Fibroblast of skin of left biceps (primary cell): ENCODE measurements at places on chromosomes 13 and 19.
A peak's percentile ranks its signal among the peaks of the same experiment; 100 is the strongest.

DNA sequence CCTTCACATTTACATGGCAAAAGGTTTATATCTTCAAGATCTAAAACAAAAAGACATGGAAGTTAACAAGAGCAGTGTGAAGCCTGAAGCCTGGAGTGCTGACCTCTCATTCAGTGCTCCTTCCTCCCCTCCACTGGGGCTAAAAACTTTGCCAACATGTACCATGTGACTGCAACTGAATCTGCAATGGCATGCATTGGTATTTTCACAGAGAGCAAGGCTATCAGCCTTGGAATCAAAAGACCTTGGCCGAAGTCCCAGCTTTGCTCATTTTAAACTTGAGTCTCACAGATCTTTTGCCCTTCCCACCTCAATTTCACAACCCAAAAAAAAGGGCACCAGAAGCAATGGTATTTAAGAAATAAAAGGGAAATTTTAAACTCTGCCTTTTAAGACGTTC is 325.1 kb downstream of the DCT start:
- peak; percentile 24 for DNase-seq

GRCh38 chr19:4051175-4052101 is 15.3 kb downstream of the ZBTB7A start:
- no peak for DNase-seq

DNA sequence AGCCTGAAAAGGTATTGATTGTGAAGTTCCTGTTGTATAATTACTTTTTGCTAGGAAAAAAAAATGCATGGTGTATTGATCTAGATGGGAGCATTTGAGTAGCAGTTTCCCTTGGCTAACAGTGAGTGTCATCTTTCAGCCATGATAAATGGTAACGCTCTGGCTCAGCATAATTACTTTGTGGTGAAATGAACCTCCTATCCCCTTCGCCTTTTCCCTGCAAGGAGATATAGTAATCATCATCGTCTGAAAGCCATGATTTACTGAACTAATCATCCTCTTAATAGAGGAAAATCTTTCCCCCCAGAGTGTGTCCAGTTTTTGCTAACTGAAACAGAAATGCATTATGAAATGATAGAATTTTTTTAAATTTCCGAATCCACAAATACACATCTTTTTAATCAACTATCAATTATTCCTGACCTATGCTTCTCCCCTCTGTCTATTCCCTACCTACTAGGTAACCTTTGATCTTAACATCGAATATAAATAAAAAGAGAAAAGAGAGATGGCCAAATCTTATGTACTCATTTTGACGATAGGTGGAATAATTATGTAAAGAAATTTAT is 88.7 kb downstream of the MAB21L1 start:
- no peak for DNase-seq

DNA sequence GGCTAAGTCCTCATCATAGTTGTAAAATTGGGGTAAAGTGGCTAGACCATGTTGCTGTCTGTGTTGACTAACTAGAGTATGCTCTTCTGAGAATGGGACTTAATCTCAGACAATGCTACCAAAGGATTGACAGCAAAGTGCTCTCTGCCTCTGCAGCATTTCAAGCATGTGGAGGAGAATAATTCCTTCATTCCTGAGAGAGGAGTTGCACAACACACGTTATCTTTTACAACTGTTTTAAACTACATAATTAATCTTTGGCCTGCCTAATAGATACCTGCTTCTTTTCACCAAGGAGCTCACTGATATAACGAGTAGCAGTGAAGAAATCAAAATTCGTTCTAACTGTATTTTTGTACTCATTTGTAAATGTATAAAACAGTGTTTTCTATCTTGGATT is 2172.2 kb downstream of the PCDH9 start:
- no peak for DNase-seq

DNA sequence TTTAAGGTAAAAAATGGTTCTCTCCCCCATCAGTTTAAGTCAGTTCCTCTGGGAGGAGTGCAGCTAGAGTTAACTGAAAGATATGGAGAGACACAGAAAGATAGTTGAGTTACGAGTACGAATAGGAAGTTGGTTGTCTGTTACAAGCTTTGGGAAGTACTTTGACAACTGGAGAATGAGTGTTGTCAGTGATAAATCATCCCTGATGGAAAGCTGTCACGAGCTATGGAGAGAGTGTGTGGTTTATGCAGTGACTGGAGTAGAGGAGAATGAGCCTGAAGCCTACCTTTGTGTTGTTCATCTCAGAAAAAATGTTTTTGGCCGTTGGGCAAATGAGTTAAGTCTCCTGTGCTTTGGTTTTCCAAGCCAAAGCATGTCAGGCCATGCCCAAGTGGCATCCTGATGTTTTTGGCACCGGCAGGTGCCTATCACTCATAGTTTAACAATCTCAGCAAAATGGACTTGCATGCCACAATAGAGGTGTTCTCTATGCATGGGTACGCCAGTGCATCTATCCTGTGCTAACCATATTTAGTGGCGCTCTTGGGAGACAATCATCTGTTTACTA is 350.2 kb downstream of the IRS2 start:
- no peak for DNase-seq

- DNase-seq, result peak; percentile 14
These were observed 114.0 kb downstream of the UQCRFS1 start for GRCh38 chr19:29098863-29099481.

DNA sequence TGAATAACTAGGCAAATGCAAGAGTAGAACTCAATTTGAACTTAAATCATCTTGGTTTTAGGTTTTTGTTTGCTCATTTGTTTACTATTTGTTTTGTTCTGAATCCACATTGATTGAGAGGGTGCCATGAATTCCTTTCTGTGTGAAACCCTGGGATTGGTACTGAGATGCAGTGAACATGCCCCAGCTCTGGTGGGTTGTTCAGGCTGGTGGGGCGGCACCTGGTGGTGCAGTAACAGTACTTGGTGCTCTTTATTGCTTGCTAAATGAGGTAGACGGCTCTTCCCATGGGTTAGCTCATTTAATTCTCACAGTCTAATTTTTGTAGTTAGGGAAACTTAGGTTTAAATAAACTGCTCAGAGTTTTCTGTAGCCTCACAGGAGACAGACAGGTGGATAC is 48.4 kb downstream of the WASF3 start:
- no peak for DNase-seq

- no peak for DNase-seq
These were observed 203.9 kb downstream of the NUFIP1 start for GRCh38 chr13:44785401-44785800.

DNA sequence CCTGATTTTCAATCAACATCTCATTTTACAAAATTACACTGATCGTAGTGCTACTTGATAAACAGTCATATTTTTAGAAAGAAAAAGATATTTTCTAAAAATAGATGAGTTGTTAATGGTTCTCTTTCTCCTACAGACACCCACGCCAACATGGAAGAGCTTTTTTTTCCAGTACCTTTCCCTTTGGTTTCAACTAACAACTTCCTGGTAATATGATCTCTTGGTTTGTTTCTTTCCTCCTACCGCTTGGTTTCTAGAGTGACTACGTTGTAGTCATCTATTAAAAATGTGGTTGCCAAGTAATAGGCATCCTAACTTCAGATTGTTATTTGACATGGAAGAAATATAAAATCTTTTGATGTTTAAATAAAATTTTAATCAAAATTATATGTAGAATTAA is 189.0 kb downstream of the LACC1 start:
- DNase-seq, result no peak
